AG20443 (cell line): ENCODE measurements at places on chromosomes 1 and 21.

DNA sequence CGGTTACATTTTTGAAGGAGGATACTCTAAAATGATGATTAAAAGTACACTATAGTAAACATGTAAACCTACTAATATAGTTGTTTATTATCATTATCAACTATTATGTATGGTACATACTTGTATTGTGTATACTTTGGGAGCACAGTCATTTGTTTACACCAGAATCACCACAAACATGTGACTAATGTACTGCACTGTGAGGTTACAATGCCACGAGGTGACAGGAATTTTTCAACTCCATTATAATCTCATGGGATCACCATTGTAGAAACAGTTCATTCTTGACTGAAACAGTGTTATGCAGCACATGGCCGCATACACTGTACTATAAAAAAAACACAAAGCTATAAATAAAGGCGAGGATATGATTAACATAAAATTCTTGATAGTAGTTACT, 44.3 kb downstream of the GPATCH2 start:
- DNase-seq: no peak

DNA sequence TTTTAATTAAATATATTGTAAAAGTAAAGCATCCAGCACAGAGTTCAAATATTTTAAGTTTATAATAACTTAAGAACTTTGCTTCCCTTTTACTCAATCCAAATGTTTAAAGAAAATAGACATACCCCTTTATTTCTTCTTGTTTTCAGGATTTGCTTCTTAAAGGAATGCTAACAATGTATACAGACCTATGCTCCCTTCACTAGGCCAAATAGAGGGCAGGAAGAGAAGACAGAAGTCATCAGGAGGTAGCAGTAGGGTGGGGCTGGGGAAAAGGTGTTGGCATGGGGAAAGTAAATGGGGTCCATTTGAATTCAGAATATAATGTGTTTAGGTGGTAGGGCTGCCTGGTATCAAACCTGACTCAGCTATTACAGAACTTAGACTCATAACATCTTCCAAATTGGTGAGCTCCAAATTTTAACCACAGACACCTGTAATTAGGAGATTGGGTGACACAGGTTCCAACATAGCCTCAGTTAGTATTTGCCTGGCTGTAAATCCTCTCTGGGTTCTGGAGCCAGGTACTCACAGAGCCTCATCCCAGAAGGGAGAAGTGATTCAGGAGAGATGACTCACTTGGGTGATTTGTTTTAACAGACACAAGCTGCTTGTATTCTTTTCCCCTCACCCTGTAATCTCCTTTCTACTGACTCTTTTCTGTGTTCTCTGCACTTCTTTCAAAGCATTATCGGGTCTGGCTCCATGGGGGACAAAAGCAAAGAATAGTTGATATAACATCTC, 60.1 kb upstream of the DUSP10 start:
- DNase-seq: peak; percentile 53

- no peak for DNase-seq
Measured at GRCh38 chr1:153217212-153217611, at the start of gene PRR9. TSS of gene PRR9 (plus strand) at chr1:153217584. CDS start at chr1:153218145, 561 bp downstream.

DNA sequence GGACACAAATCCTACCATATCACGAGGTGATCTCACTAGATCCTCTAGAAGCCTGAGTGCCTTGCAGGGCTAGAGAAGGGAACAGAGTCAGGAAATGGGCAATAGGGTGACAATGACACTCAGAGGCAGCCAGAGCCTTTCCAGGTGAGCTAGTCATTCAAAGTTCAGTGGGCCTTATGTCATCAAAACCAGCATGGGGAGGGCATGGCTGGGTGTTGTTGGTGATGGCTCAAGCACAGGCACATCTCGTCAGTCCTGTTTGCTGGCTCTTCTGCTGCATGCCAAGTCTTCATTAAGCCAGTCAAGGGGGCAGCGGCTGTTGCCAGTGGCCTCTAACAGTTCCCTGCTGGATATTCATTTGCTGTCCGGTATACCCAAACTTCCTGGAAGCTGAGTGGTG, 99.6 kb upstream of the USP24 start:
- no peak for DNase-seq

- no peak for DNase-seq
Measured at GRCh38 chr1:205049479-205049878, 6.5 kb downstream of the CNTN2 start.

DNA sequence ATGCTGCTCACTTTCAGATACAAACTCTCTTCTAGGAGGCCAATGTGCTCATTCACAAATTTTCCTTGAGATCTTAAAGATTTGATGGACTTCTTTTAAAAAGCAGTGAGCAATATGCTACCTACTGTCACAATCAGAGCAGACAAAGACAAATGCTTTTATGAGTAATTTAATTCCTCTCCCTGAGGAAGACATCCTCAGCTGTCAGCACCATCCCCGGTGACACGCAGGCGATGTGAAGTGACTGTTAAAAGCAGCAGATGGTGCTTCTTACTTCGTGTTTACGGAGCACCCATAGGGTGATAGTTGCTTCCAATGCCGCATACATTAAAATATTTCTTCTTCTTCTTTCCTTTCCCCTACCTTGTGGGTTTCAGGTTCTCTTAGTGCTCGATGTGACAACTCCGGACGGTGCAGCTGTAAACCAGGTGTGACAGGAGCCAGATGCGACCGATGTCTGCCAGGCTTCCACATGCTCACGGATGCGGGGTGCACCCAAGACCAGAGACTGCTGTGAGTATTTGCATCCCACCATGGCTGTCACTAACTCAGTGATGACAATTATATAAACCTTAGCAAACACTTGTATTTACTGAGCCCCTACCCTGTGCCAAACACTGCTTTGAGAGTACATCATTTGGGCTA, 29.1 kb downstream of the LAMC2 start:
- no peak for DNase-seq

DNA sequence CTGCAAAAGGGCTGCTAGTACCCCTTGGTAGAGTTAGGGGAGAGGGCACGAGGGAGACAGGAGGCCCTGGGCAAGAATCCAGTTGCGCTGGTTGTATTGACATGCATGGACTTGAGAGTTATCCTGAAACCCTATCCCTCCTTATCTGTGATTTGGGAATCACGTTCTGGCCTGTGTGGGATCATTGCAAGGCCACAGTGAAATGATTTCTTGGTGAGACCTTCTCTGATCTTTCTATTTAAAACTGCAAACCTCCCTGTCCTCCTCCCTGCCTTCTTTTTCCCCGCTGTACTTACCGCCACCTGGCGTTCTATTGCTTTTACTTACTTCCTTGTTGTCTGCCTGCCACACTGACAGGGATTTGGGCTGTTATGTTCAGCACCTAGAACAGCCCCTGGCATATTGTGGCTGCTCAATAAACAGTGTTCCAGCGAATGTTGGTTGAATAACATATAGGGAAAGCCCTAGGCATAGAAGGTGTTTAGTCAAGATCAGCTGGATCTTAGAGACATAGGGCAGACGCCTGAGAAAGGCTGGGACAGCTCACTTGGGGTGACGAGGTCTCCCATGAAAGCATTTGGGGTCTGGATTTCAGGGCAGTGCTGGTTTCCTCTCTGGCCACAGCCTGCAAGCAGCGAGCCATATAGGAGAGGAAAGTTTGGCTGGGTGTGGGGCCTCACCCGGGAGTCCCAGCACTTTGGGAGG, 25.6 kb downstream of the ALPL start:
- peak; percentile 60 for DNase-seq

DNA sequence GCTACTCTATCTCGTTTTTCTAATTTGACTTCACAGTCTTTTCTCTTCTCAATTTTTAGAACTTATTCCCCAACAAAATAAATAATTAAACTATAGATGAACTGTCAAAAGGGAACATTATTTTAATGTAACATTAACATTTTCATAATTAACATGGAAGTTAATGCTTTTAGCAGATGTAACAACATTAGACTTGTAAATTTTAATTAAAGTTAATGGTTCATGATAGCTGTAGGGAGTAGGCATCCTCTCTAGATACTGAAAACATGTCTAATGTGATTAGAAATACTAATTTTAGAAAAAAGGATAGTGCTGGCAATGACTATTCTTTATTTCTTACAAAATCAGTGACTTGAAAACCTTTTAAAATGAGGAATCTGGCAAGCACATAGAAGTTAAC, 32.1 kb upstream of the NEK7 start:
- DNase-seq: no peak

DNA sequence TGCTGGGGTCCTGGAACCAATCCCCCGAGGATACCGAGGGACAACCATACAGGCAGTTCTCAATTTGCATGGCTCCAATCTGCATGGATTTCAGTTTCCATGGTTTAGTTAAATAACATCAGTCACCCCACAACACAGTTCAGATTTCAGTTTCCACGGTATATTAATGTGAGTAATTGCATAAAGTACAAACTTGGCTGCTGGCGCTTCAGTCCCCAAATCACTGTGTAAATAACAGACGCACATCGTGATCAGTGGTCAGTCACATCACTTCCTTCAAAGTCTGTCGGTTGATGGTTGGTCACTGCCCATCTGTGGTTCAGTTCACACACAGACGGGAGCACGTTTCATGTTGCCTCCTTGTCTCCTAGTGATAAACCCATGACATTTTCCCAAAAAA, 66.4 kb upstream of the LPGAT1 start:
- no peak for DNase-seq

GRCh38 chr1:17575797-17576518, 36.5 kb downstream of the ARHGEF10L start:
- no peak for DNase-seq

- DNase-seq: no peak
Measured at GRCh38 chr21:25911730-25912401, 177.1 kb downstream of the GABPA start.

DNA sequence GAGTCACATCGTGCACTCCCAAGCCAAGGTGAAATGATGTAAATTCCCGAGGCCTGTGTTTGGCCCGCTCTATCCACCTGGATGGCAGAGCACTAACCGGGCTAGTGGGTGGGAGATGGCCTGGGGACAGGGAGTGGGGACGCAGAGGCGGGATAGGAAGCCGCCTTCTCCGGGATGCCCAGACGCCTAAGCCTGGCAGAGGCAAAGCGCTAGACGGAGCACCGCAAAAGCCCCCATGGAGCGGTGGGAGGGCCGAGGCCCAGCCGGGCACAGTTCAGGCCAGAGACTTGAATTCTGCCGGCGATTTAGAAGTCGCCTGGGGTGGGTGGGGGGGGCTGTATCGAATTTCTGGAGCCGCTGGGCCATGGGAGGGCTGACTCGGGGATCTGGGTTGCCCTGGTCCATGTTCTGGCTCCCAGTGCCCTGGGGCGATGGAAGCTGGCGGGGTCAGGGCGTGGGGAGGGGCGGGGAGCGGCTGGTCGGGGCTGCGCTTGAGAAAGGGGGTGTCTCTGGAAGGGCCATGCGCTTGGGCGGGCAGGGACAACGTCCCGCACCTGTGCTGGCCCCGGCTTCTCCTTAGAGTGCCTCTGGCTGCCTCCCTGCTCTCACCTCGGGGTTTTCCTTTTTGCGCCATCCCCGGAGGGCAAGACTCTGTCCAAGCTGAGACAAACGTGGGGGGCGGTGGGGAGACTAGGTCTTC, 28.0 kb downstream of the KIAA2013 start:
- peak; percentile 6 for DNase-seq

DNA sequence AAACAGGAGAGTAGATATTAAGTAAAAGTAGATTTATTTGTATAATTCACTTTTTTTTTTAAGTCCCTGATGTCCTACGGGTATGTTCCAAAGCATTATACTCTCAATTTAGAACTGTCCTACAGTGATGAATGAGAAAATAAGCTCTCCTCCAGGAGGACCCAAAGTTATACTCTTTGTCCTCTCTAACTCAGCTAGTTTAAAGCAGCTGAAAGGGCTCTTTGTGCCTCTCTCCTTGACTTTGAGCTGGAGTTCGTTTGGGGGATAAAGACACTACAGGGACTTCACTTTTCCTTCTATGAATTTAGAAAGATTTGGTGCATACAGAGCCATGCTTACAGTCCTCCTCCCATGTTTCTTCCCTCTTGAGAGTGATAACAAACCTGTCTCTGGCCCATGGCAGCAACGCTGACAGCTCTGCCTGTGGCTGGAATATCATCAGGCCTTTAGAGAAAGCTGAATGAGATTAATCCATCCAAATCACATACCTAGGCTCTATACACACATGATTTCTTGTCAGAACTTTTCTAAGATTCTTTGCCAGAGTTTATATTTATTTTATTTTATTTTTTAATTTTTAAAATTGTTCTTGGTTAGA, 134.3 kb downstream of the PIK3R3 start:
- no peak for DNase-seq

DNA sequence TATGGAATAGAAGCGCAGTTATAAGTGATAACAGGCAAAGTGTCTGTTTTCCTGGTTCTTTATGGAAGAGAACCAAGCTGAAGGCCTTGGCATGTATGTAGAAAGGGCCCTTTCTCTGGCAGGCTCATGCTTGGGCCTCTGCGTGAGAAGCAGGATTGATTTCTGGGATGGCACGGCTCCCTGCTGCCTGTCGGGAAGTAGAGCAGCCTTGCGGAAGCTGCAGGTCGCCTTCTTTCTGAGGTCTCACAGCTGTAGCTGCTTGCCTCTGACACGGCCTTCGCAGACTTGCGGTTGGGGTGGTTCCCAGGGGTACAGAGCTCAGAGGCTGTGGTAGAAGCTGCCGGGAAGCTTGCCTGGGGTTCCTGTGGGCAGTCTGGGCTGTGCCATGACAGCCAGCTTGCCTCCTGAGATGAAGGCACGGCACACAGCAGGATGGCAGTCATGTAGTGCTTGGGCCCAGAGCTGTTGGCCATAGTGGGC, 39.4 kb downstream of the TRAPPC10 start:
- DNase-seq: no peak

DNA sequence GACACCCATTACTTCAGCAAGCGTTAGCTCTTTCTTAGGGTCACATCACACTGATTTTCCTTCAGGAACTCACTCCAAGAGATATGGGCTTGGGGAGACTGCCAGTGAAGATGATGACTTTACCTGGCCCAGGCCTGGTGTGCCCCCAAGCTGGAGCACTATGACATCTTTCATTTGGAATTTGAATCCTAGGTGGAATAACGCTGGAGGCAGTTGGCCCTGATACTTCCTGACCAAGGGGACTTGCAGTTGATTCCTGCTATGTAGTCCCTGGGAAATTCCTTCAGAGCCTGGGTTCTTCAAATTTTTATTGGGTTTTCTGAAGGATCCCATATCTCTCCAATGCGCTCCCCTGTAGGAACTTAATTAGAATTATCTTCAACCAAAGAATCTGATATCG, 114.9 kb upstream of the GUCA2B start:
- no peak for DNase-seq

GRCh38 chr1:167460836-167461235, 57.5 kb downstream of the CD247 start:
- no peak for DNase-seq

- no peak for DNase-seq
Measured at GRCh38 chr1:160747717-160748116, 8.7 kb downstream of the SLAMF7 start.
